Right renal cortex interstitium (tissue), 3 donors: ENCODE measurements at places on chromosomes 7 and 10. TPM values are rescaled to one million over a fixed set of nuclear protein-coding genes. Genes with fewer than 3 reads are reported as not detected.

DNA sequence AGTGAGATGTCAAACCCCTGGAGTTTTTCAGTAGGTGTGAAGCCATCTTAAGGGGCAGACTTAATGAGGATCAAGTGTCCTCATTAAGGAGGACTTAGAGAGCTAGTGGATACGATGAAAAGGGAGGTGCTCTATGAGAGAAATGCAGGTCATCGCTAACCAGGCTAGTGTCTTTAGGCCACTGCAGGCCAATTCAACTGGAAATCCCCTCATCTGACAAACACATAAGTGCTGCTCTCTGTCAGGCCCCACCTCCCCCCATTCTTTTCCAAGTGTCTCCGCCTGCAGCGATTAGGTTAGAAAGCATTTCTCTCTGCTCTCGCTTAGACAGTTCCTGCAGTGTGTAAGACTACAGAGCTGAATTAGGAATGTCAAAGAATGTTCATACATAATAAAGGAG is 33.7 kb downstream of the RBM28 start:
- DNase-seq = no peak

- DNase-seq = no peak
Observed at GRCh38 chr10:133100186-133100585, 12.5 kb downstream of the ADGRA1 start.

GRCh38 chr10:17062009-17062408 is 67.6 kb downstream of the CUBN start:
- DNase-seq = no peak

- DNase-seq = no peak
Observed at GRCh38 chr10:73653701-73654100, 2.1 kb downstream of the SYNPO2L start.

DNA sequence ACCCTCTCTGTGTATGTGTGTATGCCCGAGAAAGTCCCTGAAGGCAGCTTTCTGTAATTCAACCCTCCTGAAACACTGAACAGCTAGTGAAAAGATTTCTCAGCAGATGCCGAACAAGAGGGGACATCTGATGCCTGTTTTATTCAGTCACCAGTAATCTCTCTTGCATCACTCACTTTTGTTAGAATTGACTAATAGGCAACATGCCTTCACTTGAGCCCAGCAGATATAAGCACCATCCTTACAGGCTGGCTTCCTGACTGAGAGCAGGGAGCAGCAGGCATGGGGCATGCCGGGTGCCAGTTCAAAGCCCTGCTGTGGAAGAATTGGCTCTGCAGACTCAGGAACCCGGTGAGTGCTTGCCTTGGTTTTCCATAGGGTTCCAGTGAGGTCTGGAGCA is at the start of gene ABCA13:
TSS of gene ABCA13 (plus strand) at position 257 of the 400 bp plus-strand sequence. CDS start at position 283, 26 bp downstream.
- no peak for DNase-seq

- no peak for DNase-seq
Observed at GRCh38 chr10:119769886-119770285, 44.0 kb downstream of the INPP5F start.

- no peak for DNase-seq
Observed at GRCh38 chr7:28850699-28851098, 107.4 kb downstream of the TRIL start.

- no peak for DNase-seq
Observed at GRCh38 chr7:22115689-22116088, 170.0 kb upstream of the CDCA7L start.

DNA sequence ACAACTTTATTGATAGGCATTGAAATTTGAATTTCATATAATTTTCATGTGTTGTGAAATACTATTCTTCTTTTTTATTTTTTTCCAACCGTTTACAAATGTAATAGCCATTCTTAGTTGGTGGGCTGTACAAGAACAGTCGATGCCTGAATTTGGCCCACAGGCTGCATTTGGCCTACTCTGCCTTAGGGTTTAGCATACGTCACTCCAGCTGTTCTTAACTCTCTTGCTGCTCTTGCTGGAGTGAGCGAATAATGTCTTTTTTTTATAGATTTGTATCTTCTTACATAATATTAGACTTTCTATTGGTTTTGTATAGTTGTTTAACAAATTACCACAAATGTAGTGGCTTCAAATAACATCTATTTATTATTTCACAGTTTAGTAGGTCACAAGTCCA is 163.4 kb upstream of the MKI67 start:
- DNase-seq = no peak

- no peak for DNase-seq
Observed at GRCh38 chr10:126068322-126068721, 172.0 kb downstream of the FANK1 start.

DNA sequence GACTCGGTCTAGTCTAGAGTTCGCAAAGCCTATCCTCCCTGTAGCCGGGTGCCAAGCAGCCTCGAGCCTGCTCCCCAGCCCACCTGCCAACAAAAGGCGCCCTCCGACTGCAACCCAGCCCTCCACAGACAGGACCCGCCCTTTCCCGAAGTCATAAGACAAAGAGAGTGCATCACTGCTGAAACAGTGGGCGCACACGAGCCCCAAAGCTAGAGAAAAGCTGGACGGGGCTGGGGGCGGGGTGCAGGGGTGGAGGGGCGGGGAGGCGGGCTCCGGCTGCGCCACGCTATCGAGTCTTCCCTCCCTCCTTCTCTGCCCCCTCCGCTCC is 622 bp upstream of the COL1A2 start:
- DNase-seq = no peak

- no peak for DNase-seq
Observed at GRCh38 chr10:48670978-48671913, 13.4 kb upstream of the WDFY4 start.

DNA sequence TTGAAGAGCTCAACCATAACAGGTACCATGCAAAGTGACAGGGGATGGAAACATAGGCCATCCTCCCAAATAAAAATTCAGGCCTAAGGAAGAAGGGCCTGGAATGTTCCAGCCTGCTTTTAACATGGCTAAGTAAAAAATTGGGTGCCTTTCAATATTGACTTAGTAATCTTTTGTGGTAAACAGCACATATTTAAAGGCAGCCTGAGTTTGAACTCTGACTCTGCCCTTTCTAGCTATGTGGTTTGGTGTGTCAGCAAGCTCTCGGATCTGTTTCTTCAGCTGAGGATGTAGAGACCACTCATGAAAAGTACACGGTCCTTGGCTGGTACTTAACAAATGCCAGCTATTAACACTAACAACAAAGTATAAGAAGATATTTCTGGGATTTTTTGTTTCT is 191.8 kb upstream of the CDCA7L start:
- DNase-seq = no peak

DNA sequence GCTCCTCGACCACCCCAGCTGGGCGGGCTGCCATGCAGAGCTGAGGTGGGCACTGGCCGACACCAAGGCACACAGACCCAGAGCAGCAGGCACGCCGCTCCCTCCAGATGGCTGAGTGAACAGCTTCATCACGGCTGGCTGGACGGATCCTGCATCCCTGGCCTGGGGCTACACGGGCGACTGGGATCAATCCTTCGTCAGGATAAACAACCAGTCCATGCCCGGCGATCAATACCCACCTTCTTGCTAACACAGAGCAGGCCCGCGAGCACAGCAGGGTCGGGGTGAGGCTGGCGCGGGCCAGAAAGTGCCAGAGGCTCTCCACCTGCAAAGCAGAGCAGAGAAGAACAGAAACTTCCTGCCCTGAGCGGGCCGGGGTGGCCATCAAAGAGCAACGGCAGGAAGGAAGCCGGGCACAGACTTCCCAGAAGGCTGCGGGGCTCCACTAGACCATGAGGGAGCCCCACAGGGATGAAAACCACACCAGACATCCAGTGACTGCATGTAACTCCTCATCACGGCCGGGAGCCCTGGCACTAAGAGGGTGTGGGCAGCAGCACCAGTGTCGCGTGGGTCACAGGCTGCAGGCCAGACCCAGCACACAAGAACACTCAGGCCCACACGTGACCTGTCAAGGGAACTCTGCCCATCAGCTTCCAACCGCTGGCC is 166.4 kb downstream of the MAD1L1 start:
- no peak for DNase-seq

GRCh38 chr7:124375391-124375790 is 342.5 kb upstream of the TMEM229A start:
- no peak for DNase-seq

GRCh38 chr10:92342796-92343195 is 51.8 kb downstream of the MARCHF5 start:
- DNase-seq = no peak

DNA sequence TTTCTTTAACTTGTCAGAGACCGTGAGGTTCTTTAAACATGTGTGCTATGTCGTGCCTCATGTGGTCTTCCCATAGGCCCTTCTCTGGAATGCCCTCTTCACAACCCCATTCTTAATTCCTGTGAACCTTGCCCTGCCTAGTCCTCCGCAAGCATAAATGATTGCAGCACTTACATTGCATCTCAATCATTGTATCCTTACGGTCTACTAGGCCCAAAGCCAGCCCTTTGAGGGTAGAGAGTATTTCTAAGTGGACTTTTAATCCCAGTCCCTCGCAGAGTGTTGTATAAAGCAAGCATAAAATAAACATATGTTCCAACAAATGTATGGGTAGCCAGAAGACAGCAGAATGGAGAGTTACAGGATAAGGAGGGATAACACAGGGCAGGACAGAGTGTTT is 92.1 kb upstream of the FAM133B start:
- no peak for DNase-seq

- DNase-seq = no peak
Observed at GRCh38 chr7:944744-945143, 9.7 kb downstream of the ADAP1 start.

GRCh38 chr7:118870187-118870586 is 645.7 kb downstream of the ANKRD7 start:
- DNase-seq = no peak

- no peak for DNase-seq
Observed at GRCh38 chr7:11300241-11300640, 326.6 kb downstream of the PHF14 start.

DNA sequence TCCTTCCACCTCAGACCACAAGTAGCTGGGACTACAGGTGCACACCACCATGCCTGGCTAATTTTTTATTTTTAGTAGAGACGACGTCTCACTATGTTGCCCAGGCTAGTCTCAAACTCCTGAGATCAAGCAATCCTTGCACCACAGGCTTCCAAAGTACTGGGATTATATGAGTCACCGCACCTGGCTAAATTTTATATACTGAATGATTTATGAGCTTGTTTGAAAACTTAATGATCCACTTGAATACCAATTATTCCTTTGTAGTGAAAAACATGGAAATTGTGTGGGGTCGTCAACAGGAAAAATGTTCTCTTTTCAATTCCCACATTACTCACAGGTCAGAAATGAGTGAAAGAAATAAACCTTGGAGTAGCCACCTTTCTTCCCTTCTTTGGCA is 31.3 kb downstream of the RAPGEF5 start:
- no peak for DNase-seq

Gene ASB15
- 2.0 TPM for polyA plus RNA-seq

Gene HTRA1
- 207 TPM for polyA plus RNA-seq

Gene ZNF804B
- 0.43 TPM for polyA plus RNA-seq

Gene PVRIG
- polyA plus RNA-seq = 2.0 TPM

Gene UTF1
- not detected for polyA plus RNA-seq

Gene CALHM3
- not detected for polyA plus RNA-seq

Gene ADCYAP1R1
- 0.69 TPM for polyA plus RNA-seq

Gene TFR2
- 0.78 TPM for polyA plus RNA-seq

Gene ANXA8L1
- polyA plus RNA-seq = 0.07 TPM

Gene ANKRD61
- 0.58 TPM for polyA plus RNA-seq

Gene NODAL
- polyA plus RNA-seq = 0.33 TPM

Gene LRRC4
- polyA plus RNA-seq = 8.7 TPM
